ENCODE measurements at places on chromosomes 3 and 15.
A peak's percentile ranks its signal among the peaks of the same experiment; 100 is the strongest.

DNA sequence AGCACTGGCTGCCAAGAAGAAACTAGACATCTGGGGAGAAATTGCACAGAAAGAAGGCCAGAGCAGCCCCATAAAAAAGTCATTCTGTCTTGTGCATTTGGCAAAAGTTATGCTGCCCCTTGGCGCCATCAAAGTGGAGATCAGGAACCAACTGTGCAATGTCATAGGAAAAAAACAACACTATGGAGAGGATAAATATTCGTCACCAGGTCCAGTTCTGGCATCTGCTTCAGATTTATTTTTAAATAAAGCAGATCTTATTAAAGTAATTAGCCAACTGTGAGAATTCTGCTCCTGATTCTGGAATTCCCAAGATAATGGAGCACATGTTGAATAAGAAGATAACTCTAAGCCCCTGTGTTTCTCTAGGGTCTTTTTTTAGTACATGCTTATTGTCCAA, 500.0 kb upstream of the IL12A start:
- DNase-seq = no peak

GRCh38 chr3:150984066-150984465, 11.5 kb upstream of the CLRN1 start:
- DNase-seq = no peak

DNA sequence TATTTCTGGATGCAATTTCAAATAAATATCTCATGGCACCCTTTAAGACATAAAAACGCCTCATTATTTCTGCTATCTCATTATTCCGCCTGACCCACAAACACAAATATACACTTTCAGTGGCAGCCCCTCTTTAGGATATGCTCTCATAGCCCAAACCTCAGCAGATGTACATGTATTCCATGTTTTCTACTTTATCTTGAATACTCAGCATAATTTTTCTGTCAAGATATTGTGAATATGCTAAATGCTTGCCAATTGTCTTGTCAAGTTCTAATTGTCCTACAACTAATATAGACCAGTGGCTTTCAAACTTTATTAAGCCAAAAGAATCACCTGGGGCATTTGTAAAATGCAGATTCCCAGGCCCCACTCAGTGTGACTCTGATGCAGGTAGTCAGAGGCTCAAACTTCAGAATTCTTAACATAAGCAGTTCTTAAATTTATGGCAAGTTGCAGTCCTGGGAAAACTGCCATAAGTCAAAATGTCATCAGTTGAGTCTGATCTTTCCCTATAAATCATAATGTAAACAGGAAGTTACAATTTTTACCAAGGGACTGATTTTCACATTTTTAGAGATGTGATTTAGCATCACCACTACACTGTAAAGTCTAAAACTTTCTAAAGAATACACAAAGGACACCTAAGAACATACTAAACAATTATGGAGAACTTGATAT, 135.1 kb downstream of the TBL1XR1 start:
- DNase-seq = no peak

DNA sequence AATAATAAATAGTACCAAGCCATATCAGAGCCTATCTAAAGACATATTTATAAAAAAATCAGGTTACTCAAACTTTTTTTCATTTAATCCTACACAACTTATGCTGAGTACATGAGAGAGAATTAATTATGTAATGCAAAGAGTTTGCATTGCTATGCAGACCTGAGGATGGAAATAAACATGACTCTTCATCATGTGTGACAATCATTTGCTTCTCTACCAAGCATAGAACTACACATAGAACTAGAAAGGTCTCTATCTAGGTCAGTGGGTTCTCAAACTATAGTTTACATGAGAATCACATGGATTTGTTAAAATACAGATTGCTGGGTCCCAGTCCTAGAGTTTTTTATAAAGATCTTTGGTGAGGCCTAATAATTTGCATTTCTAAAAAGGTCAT, 86.8 kb downstream of the GBE1 start:
- no peak for DNase-seq

DNA sequence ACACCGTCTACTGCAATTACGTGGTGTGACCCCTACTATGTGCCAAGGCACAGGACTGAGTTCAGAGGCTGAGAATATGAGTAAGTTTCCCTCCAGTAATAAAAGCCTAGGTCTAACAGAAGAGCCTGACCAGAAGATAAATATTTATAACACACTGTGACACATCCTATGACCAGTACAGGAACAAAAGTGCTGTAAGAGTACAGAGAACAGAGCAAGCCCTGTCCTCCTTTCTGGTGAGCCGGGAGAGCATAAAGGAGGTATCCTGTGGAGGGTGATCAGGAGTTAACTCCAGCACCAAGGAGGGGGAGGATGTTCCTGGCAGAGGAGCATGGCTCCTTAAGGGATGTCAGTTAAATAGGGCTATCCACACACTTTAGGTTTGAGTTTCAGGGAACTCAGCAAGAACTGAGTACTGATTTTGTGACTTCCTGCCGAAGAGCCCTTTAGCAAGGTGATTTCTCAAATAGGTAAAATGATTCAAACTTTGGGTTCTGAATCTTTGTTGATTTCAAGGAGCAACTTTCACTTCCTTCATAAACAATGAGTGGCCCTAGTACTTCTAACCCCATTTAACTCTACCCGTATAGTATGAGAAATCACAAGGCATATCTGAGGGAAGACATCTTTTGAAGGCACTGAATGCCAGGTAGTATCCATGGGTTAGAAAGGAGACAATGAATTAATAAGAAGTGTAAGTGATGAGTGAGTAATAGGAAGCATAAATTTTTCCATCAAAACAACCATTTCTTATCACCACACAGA, 198.0 kb downstream of the THRB start:
- DNase-seq = no peak

- no peak for DNase-seq
Measured at GRCh38 chr3:60136601-60137000, 1086.8 kb upstream of the CFAP20DC start.

DNA sequence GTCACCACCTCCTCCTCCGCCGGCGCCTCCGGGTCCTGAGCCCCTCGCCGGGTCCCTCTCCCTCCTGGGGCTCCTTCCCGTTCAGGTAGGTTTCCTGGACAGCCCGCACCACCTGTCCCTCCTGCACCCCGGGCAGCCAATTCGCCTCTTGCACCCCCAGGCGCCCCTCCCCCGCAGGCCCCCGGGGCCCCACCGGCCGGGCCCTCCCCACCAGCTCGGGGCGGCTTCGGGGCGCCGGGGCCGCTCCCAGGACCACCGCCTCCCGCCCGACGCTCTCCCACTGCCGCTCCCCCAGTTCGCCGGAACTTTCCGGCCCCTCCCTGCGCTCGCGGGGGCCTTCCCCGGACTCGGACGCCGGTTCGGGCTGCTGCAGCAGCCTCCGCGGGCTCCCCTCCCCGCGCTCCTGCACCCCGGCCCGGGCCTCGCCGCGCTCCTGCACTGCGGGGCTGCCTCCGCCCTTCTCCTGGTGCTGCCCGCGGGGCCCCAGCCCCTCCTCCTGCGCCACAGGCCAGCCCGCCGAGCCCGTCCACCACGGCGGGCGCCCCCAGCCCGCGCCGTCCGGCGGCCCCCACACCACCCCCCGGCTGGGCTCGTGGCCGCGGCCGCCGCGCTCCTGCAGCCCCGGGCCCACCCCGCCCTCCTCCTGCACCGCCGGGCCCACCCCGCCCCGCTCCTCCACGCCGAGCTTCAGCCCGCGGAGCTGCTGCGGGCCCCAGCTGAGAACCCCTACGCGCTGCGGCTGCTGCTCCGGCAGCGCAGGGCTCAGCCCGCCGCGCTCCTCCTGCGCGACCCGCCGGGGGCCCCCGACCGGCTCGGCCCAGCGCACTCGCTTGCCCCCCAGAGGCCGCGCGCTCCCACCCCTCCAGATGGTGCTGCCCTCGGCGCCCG, 587 bp upstream of the TNK2 start:
- peak; percentile 21 for DNase-seq

DNA sequence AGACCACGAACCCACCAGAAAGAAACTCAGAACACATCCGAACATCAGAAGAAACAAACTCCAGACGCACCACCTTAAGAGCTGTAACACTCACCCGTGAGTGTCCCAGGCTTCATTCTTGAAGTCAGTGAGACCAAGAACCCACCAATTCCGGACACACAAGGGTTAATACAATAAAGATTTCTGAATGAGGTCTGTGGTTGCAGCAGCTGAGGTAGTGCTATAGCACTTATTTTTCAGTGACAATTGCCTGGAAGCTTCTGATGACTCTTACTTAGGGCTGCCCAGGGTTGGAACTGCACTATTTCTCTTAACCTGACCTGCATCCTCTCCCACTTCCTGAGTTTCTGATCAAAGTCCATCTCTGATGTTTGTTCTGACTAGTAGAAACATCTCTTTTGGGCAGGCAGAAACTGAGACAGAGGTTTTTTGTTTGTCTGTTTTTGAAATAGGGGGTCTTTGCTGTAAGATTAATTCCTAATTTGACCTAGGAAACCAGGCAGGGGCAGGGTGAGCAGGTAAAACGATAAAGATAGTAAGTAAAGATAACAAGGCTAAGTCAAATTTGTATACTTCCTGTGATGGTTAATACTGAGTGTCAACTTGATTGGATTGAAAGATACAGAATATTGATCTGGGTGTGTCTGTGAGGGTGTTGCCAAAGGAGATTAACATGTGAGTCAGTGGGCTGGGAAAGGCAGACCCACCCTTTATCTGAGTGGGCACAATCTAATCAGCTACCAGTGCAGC, 169.1 kb downstream of the GAP43 start:
- DNase-seq = no peak

DNA sequence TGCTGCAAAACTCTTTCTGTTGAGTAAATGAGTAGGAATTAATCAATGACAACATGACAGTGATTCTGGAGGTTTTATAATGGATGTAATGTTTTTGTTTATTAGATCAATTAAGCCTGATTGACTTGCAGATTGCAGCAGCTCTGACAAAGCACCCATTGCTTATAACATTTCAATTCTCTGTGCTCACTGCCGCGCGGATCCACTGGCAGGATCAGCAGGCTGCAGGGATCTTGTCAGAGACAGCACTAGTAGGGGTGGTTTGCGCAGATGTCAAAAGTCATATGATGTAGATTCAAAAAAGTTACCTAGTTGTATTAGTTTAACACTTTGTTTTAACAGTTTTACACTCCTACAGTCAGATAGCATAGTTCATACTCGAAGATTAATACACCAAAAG, 93.4 kb downstream of the MBNL1 start:
- no peak for DNase-seq

- no peak for DNase-seq
Measured at GRCh38 chr3:4207672-4208071, 95.5 kb upstream of the SETMAR start.

GRCh38 chr3:40677321-40677720, 152.6 kb downstream of the ZNF621 start:
- no peak for DNase-seq

DNA sequence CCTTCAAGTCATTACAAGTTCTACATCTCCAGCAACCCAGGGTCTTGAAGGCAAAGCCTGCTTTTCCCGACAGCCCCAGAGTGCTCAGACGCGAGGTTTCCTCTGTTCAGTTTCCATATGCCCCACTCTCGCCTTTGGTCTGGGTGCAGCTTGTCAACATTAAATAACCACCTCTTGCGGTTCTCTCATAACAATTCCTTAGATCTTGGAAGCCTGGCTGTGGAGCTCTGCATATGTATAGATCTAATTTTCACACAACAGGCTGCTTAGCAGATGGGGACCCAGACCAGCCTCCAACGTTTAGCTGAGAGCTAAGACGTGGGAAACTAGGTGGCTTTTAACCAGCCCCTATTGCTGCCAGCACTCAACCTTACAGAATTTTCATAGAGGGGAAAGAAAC, 295.5 kb downstream of the RPLP1 start:
- no peak for DNase-seq

- no peak for DNase-seq
Measured at GRCh38 chr3:4501437-4501836, 8.3 kb downstream of the ITPR1 start.

DNA sequence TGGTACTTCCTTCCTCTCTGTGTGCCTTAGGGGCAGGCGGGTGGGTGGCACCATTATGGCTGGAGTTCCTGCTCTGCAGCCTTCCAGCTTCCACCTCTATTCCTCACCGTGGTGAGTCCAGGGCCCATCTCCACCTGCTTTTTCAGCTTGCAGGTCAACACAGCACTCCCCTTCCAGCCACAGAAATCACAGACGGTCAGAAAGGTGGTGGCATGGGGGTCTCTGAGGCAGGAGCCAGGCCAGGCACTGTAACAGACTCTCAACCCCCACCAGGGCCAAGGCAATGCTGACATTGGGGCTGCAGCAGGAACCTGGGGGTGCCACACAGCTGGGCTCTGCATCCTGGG, 16.6 kb downstream of the KLF15 start:
- DNase-seq = no peak

DNA sequence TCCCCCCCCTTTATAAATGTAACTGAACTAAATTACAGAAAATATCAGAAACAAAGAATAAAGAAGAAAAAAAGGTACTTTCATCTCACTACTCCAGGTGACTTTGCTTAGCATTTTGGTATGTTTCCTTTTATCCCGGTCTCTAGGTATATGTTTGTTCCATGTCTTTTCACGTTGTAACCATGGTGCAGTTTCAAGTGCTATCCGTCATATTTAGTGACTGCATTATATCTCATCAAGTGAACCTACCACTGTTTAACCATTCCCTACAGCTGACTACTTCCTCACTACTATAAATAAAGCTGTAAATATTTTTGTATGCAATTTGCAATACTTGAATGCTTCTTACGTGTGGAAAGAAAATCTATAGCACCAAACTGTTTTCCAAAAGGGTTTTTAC, 2.2 kb downstream of the BTBD1 start:
- DNase-seq = peak; percentile 16

DNA sequence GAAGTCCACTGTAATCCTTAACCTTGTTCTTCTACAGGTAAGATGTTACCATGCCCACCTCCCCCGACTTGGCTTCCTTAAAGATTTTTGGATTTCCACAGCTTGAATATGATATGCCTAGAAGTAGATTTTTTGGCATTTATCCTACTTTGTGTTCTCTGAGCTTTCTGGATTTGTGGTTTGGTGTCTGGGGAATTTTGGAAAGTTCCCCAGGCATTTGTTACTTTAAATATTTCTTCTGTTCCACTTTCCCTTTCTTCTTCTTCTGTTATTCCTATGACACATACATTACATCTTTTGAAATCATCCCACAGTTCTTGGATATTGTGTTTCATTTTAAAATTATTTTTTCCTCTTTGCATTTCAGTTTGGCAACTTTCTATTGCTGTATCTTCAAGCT, 122.1 kb upstream of the TMEM108 start:
- DNase-seq = no peak

GRCh38 chr3:137869022-137869421, 104.9 kb downstream of the SOX14 start:
- DNase-seq = no peak

DNA sequence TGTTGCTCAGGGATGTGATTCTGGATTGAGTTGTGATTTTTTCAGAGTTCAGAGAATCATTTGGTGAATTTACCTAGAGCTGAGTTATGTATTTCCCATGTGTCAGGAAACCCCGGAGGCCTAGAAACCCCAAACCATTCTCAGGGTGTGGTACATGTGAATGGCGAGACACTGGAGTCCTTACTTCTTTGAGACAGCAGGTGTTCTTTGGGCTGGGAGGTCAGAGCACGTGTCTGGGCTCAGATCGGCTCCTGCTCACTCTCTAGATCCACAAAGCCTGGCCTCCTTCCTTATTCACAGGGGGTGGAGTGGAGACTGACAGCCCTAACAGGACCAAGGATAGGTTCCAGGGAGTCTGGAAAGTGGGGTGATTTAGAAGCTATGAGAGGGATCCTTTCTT, 145.8 kb downstream of the CHDH start:
- DNase-seq = no peak

- DNase-seq = no peak
Measured at GRCh38 chr3:97579365-97579764, 185.2 kb upstream of the ARL6 start.
